CD4-positive, alpha-beta T cell treated with Interleukin-21 for 1 hour (primary cell): ENCODE measurements at places on chromosomes 1 and 21.

DNA sequence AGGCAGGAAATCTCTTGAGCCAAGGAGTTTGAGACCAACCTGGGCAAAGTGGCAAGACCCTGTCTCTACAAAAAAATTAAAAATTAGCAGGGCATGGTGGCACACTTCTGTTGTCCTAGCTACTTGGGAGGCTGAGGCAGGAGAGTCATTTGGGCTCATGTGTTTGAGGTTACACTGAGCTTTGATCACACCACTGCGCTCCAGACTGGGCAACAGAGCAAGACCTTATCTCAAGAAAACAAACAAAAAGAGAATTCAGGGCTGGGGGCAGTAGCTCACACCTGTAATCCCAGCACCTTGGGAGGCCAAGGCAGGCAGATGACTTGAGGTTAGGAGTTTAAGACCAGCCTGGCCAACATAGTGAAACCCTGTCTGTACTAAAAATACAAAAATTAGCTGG is 17.8 kb upstream of the SLC16A1 start:
- DNase-seq: no peak

DNA sequence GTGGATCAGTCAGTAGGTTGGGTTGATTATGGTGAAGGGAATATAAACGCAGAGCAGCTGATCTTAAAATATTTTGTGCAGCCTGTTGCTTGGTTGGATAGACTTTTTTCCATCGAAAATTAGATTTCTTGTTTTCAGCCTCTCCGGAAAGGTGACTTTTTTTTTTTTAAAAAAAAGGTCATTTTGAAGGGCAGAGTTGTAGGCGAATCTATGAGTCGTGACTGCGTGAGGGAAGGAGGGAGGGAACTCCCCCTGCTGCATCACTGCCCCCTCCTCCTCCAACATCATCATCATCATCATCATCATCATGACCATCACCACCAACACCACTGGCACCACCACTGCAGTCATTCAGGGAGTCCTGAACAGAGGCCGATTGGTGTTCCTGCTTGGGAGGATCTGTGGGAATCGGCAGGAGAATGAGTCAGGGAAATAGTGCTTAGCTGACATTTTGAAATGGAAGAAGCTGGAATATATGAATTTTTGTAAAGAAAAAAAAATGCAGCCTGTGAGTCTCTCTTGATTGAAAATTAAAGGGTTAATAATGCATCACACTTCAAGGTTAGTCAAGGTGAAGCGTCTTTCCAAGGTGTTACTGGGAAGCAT is 1.2 kb downstream of the ATP1B1 start:
- no peak for DNase-seq

DNA sequence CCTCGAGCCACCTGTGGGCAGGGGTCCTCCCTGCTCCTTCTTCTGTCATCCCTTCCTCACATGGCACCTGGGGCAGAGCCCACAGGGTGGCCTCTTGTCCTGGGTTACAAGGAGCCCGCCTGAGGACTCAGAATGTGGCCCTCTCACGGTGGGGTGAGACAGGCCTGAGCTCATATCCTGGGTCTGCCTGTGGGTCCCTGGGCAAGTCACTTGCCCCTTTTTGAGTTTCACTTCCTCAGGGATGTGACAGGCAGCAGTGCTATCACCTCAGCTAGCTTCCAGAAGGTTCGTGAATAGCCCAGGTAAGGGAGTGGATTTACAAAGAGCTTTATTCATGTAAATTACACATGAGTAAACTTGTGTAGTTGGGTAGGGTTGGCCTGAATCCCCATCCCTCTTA is 33.5 kb downstream of the HTR6 start:
- no peak for DNase-seq

GRCh38 chr1:206631085-206631509 is 4.2 kb upstream of the DYRK3 start:
- DNase-seq: peak; percentile 31

DNA sequence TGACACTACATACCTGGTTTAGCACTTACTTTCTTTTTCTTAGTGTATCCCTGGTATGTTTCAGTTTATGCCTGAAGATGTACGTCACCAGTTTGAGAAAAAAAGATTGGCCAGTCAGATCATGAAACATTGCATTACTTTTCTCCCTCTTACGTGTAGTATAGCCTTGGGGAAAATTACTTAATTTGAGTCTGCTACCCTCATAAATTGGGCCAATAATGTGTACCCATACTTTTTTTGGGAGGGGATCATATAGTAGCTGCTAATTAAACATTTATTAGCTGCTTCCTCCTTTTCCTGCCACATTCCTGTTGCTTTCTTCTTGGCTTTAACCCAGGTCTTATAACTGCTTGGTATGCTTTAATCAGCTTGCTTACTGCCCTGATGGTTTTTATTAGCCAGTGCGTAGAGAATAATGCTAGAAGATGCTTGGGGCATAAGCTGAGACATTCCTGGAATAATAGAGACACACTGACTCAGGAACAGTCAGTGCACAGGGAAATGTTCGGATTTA is 32.1 kb downstream of the RABGAP1L start:
- peak; percentile 26 for DNase-seq

GRCh38 chr1:28144203-28145135 is 32.0 kb downstream of the PTAFR start:
- DNase-seq: no peak

DNA sequence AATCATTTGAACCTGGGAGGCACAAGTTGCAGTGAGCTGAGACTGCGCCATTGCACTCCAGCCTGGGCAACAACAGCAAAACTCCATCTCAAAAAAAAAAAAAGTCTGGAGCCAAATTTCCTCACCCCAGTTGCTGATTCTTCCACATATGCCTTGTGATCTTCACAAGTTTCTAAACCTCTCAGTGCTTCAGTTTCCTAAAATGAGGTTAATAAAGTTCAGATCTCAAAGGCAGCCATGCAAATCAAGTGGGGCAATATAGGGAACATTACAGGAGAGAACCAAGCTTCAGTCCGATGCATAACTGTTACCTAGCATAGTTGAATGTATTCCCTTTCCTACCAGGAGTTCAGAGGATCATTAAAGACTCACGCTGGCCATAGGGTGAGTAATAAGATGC is 4.8 kb downstream of the ITLN1 start:
- no peak for DNase-seq

- DNase-seq: no peak
These were observed 39.7 kb downstream of the ANKRD13C start for GRCh38 chr1:70314706-70315304.

GRCh38 chr1:41657679-41658295 is 173.3 kb upstream of the EDN2 start:
- DNase-seq: no peak

GRCh38 chr1:154328318-154329151 is 3.2 kb downstream of the ATP8B2 start:
- DNase-seq: peak; percentile 90

GRCh38 chr1:244316407-244316806 is 135.3 kb downstream of the ADSS2 start:
- no peak for DNase-seq

DNA sequence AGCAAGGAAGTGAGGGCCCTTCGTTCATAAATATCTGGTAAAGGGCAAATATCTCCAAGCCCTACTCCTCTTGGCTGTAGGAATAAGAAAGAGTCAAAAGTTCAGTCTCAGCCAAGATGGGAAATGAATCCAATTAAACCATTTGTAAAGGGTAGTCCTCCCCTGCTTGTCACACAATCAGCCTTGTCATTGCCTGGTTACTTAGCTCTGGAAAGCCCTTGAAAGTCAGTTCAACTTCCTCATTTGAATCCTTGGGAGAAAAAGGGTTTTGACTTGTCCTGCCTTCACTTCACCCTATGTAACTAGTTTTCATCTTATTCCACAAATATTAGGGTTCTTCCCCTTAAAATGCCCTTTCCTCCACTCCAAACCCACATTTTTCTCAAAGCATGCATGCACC is 100.0 kb downstream of the ELAVL4 start:
- DNase-seq: no peak

GRCh38 chr1:229509576-229509975 is 1.4 kb upstream of the NUP133 start:
- no peak for DNase-seq

DNA sequence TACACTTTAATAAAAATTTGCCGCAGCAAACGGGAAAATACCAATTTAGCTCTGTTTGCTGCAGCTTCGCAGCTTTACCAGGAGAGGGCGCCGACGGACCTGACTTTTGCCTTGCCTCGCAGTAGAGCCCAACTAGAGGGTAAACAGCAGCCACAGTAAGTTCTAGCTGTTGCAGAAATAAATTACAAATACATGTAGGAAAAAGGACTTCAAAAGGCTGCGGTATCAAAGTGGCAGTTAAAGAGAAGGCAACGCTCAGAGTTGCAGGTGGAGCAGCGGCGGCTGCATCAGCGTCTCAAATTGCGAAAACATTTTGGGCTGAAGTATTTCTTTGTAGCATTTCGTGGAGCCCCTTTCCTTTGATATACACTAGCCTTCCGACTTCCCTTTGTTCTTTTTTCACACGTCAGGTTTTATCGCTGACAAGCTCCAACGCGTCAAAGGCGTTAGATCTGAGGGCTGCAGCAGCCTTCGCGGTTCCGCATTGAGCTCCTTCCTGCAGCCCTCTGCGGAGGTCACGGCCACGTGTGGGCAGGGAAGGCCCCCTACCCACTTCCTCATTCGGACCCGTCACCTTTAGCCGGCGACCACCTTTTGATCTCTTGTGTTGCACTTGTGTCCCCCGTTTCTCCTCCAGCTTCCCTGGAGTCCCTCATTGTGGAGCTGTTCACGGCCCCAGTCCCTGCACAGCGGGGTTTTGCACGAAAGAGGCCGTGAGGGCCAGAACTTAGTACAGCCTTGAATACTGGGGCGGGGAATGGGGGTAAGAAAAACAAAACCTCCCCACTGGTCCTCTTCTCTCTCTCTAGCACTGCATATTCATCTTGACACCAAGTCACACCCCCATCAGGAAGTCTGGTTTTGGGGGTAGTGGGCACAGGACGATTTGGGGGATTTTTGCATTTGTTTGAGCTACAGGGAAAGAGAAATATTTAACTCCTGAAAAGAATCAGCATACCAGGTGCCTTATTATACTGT is 72.8 kb downstream of the S1PR1 start:
- DNase-seq: peak; percentile 84

DNA sequence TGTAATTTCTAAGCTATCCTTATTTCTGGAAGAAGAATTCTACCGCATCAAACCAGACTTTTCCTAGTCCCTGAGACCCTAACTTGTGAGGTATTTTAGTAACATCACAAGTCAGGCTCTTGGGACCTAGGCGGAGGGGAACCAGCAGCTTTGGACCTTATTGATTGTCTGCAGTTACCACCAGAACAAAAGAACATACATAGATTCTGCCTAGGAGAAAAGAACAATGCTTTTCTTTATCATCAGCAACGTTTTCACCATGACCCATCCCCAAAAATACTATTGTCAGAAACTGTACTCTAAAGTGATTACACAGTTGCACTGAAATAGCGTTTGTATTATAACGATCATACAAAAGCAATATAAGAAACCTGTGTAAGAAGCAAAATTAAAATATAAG is 860.4 kb downstream of the USP25 start:
- no peak for DNase-seq

- no peak for DNase-seq
These were observed 16.2 kb downstream of the CSRP1 start for GRCh38 chr1:201490708-201491131.
